Astrocyte of the spinal cord (primary cell): ENCODE measurements at places on chromosomes 4 and X.
A peak's percentile ranks its signal among the peaks of the same experiment; 100 is the strongest.

DNA sequence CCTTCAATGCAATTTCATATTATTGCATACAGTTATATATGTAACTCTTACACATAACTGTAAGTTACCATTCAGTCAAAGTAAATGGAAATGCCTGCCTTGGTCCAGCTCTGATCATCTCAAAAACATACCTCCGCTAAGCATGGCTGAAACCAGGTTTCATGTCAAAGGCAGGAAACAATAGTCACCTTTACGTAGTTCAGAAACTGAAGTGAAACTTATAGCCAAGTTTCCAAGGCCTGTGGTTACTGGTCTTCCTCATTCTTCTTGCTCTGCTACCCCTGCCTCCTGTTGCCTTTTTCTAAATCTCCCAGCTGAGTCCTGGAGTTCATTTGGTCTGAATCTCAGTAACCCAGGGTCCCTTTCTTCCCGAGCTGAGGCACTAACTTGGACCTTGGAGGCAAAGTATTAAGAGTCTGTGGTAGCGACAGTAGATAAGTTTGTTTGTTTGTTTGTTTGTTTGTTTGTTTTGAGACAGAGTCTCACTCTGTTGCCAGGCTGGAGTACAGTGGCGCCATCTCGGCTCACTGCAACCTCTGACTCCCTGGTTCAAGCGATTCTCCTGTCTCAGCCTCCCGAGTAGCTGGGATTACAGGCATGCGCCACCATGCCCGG is 30.8 kb downstream of the DAPP1 start:
- no peak for DNase-seq

- DNase-seq, result no peak
Measured at GRCh38 chr4:66108898-66109297, 438.6 kb upstream of the EPHA5 start.

- DNase-seq, result peak; percentile 17
Measured at GRCh38 chrX:7586126-7586525, 256.8 kb upstream of the VCX start.

DNA sequence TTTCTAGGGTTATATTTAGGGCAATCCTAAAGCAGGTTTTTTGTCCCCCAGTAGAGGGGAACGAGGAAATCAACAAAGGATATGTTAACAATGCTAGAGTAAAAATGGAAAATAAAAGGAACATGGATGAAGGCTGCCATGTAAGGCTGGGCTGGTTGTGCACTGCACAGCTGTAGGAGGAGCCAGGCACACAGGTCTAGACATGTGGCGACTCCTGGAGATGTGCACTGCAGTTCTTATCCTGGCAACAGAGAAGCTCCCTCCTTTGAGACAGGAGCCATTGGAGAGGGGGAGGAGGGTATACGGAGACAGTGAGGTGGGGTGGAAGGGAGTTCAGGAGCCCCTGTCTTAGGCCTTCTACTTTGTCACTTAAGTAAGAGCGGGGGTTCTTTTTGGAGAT is 65.9 kb downstream of the NAT8L start:
- no peak for DNase-seq

- DNase-seq, result no peak
Measured at GRCh38 chr4:47830265-47831025, 7.4 kb downstream of the CORIN start.

DNA sequence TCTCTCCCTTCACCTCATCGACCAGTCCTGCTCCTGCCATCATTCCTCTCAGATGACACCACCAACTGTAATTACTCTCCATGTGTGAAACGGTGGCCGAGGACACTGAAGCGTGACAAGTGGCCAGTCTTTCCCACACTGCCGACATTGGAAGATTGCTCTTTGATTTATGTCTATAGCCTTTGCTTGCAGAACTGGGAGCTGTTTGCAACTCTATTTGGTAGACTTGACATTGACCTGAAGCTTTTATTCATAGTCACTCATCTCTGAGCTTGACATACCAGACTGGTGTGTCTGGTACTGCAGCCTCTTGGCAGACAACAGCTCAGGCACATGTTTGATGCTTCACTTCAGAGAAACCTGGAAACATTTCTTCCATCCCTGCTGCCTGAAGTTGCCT is 121.8 kb upstream of the GALNT7 start:
- DNase-seq, result no peak

- no peak for DNase-seq
Measured at GRCh38 chr4:38144031-38144430, 183.8 kb downstream of the PTTG2 start.

DNA sequence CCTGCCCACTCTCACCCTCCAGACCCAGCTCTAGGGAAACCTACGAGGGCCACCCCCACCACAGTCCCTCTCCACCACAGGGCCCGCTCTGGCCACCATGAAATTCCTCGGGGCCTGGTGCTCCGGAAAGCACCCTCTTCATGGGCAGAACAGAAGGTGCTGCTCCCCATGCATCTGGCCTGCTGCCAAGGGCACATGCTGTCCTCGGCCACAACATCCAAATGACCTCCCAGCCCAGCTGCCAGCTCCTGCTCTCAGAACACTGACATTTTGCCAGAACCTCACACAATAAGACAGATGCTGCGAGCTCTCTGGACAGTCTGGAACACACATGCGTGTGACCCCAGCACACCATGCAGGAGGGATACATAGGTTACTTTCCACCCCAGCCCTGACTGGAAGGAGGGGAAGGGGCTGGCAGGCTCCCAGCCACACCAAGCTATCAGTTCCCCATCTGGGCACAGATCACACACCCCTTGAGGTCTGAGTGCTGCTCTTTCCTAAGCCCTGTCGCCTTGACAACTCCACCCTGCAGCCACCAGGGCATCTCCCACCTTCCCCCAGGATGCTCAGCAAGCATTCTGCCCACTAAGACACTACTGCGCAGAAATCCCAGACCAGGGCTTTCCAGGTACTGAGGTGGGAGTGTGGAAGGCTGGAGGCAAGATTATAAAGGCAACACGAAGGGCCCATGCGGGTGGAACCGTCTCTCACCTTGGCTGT is 5.8 kb downstream of the CCNQ start:
- no peak for DNase-seq

DNA sequence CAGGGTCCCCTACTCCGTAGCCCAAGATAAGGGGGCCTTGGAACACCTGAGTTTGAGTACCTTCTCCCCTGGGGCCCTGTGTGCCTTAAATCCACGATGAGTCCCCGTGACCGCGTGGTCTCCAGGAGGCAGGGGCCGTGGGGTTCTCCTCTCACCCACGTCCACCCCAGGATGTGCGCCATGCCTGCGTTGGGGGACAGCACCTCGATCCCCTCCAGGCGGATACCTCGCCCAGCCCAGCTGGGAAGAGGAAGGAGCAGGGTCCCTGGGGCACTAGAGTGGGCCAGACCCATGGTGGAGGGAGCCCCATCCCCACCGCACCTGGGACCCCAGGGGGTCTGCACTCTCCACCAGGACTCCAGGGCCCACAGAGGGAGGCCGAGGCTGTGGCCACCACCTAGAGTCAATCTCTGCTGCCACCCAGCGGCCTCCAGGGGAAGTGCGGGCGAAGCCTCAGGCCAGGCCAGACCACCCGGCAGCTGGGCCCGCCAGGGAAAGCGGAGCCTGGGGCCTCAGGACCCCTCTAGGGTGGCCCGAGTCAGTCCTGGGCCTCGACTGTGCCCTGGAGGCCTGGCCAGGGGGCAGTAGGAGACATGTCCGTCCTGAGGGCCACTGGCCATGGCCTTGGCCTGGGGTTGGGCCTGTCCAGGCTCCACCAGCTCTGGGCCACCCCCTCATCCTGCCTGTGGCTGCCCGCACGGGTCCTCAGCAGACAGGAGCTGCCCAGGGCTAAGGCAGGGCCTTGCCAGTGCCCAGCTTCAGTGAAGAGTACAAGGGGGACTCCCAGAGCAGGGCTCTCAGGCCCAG is 55.0 kb downstream of the FAM53A start:
- peak; percentile 17 for DNase-seq

DNA sequence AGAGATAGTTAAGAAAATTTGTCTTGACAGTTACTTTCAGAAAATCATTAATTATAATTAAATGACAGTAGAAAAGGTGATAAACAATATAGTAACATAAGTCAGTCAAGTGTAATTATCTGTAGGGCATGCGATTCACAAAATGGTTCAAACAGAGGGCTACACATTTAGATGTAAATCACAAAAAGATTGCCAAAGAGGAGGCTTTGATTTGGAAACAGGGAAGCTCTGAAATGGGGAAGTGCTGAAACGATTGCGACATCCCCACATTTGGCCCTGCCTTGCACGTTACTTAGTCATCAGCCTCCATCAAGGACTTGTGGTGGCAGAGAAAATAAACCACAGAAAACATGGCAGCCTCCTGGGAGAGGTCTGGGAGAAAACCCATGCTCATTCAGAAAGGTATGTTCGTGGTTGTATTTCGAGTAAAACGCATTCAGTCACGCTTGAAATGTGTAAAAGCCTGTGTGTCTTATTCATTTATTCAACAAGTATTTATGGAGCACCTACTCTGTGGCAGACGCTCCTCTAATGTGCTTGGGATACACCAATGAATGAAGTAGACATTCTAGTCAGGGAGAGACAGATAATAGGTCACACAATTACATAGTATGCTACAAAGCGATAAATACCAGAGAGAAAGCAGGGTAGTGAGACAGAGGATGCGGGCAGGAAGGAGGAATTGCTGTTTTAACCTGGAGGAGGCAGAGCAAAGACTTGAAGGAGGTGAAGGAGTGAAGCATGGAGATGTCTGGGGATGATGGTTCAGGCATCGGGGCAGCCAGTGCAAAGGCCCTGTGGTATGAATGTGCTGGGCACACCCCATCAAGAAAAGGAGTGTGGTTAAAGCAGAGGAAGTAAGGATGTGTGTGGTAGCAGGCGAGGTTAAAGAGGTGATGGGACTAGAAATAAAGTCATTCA is 7.8 kb downstream of the RBM47 start:
- DNase-seq, result peak; percentile 98
